ENCODE measurements at places on chromosomes 6 and 20.
A peak's percentile ranks its signal among the peaks of the same experiment; 100 is the strongest.

GRCh38 chr6:154474648-154475428 lies 35.6 kb downstream of the CNKSR3 start:
- no peak for DNase-seq

DNA sequence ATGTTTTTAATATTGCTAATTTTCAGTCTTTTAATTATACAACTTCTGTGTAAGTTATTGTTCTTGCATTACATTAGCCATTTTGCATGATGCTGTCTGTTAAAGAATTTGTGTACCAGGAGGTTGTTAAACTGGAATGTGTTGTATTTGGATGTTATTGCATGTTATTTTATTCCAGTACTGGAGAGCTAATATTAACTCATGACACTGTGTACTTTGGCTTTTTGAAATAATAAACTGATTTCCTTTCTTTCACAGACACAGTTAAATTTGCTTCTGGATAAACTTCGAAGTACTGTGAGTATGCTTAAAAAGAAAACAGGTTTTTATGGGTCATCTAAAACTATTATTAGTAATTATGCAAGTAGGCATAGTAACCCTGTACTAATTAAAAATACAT lies 121.3 kb downstream of the MYO6 start:
- DNase-seq: no peak

- no peak for DNase-seq
These were observed 376.6 kb downstream of the GRIK2 start for GRCh38 chr6:101770116-101770515.

GRCh38 chr6:12714022-12714421 lies 2.5 kb upstream of the PHACTR1 start:
- no peak for DNase-seq

GRCh38 chr20:46994341-46994740 lies 99.7 kb downstream of the EYA2 start:
- DNase-seq: no peak

GRCh38 chr6:40640599-40641227 lies 53.5 kb upstream of the LRFN2 start:
- DNase-seq: peak; percentile 30

DNA sequence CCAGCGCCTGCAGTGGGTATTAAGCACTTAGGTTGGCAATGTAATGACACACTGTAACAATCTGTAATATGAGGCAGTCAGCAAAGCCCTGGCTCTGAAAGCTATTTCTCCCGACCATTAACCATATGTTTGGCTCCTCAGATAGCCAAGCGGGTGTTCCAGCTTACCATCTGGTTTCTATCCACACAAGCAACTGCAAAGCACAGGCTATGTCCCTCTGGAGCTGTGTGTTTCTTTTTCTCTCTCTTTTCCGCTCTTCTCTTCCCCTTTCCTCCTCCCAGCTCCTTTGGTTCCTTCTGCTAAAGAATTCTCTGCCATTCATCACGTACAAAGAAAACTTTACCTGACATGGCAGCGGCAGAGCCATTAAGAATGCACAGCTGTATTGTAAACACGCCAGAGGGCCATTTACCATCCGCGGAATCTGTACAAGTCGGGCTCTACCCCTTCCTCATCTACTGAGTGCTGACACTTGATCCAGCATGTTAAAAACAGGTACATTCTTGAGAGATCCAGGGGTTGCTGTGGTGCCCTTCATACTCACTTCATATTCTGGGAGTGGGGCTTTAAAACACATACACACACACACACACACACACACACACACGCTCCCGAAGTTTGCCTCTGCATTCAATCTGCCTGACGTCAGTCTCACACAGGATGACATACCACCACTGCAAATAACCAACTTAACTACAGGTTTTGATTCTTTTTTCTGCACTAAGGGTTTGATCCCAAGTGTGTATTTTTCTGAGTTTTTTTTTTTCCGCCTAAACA lies 77.2 kb downstream of the BACH2 start:
- DNase-seq: peak; percentile 57

GRCh38 chr6:95292011-95292410 lies 285.3 kb upstream of the MANEA start:
- no peak for DNase-seq

- DNase-seq: no peak
These were observed 36.3 kb downstream of the KIF25 start for GRCh38 chr6:168033791-168034190.

DNA sequence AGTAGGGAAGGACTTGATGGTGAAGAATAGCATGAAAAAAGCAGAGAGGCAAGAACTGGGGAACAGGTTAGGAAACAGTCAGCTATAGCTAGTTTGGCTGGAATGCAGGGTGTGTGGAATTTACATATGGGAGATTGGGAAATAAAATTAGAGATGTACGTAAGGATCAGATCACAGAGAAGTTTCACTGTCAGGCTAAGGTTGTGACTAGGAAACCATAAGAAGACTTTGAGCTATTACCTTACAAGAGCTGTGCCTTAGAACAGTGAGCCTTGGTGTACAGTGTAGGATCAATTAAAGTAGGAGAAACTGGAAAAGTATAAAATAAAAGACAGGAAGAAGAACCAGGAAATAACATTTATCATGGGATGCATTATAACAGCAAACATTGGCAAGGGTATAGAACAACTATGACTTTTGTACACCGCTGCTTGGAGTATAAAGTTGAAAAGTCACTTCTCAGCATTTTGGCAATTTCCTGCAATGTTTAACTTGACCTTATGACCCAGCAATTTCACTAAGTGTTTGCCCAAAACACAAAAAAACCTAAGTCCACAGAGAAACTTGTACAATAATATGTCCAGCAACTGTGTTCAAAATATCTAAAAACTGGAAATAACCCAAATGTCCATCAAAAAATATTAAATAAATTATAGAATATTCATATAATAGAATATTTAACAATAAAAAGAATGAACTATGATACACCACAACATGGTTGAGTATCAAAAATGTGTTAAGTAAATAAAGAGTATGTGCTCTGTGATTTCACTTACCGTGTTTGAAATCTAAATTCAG lies 31.2 kb upstream of the SPTLC3 start:
- DNase-seq: no peak

GRCh38 chr20:58833921-58834320 lies 16.8 kb downstream of the GNAS-AS1 start:
- no peak for DNase-seq

DNA sequence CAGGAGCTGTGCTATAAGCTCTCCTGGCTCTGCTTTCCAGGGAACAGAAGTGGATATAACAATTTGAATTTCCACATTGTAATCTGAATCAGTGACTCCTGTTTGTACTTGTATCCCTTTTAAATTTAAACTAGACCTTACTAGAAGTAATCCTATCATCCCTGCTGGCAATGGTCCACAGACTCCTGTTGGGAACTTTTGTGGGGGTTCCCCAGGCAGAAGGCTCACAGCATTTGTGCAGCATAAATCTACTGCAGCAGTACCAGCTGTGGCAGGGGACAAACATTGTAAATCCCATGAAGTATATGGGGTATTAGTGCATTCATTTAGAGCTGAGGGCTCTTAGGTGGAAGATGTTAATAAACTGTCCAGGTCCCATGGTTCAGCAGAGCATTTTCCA lies 12.0 kb upstream of the PDCD2 start:
- no peak for DNase-seq

DNA sequence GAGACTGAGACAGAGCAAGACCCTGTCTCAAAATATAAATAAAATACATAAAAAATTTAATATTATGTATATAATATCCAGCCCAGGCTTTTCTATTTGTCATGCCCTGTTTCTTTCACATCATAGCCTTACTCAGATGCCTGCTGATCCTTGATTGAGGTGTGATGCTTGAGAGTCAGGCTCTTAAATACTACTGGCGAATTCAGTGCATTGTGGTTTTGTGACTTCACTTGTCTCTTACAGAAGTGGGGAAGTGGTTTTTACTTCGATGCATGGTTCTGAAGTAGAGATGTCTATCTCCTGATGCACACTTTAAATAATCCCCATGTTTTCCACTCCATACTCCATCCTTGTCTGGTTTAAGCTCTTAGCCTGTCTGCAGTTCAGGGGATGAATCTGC lies 29.1 kb downstream of the ASXL1 start:
- no peak for DNase-seq

DNA sequence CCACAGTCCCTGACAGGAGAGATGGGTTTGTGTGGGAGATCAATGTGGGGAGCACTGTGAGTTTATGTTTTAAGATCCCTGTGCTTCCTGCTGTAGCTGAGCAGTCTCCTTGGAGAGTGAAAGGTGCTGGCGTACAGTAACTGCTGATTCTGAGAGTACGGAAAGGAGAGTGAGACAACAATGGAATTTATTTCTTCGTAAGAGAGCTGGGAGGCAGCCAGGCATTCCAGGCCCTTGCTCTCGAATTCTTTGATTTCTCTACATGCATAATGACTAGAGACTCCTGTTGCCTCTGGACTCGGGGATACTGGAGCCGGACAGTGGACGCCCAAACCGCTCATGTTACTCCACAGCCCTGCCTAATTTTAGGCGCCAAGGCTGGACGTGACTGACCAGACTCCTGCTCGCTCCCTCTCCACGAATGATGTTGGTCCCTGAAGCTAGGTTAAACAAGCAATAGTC lies 131.0 kb upstream of the PHACTR1 start:
- DNase-seq: no peak

- peak; percentile 26 for DNase-seq
These were observed 7.2 kb downstream of the ADGRF1 start for GRCh38 chr6:47034926-47035325.

GRCh38 chr6:111894272-111894671 lies 21.0 kb upstream of the FYN start:
- DNase-seq: no peak

DNA sequence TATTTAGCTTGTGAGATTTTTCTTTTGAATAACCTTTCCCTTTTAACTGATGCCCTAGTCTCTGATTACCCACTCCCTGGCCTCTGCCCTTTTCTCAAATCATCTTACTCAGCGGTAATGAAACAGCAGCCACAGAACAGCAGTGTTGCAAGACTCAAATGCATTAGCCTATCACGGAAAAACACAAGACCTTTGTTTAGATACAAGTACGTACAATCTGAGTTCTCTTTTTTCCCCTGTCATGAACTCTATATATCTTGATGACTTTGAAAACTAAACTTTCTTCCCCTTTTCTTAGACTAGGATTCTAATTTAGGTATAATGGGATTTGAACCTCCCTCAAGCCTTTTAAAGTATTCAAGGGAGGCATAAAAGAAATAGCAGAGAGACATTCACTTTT lies 1034.9 kb downstream of the EYS start:
- DNase-seq: peak; percentile 12

DNA sequence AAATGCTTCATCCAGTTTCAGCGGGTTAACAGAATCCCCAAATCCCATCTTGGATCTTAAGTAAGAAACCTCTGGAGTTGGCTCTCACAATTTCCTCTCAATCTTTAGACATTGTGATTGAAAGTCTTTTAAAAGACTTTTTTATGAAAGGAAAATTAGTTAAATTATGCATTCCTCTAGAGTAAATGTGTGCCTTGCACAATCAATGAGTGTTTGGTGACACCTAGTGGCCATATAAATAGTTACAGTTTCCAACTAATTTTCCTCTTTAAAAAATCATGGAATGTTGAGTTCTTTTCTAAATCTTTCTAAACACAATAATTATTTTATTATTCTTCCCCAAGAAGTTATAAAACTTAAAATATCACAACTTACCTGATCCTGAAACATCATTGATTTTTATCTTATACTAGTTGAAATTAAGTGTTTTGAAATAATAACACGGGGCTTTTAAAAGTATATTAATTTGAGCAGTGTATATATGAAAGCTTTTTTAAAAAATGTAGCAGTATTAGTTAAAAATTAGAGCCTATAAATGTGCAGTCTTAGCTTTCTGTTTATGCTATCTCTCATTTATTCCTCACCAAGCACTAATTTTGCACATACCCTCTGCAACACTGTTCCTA lies 66.4 kb downstream of the PKHD1 start:
- DNase-seq: peak; percentile 23

- no peak for DNase-seq
These were observed 820 bp upstream of the TREML2 start for GRCh38 chr6:41201764-41202173.

DNA sequence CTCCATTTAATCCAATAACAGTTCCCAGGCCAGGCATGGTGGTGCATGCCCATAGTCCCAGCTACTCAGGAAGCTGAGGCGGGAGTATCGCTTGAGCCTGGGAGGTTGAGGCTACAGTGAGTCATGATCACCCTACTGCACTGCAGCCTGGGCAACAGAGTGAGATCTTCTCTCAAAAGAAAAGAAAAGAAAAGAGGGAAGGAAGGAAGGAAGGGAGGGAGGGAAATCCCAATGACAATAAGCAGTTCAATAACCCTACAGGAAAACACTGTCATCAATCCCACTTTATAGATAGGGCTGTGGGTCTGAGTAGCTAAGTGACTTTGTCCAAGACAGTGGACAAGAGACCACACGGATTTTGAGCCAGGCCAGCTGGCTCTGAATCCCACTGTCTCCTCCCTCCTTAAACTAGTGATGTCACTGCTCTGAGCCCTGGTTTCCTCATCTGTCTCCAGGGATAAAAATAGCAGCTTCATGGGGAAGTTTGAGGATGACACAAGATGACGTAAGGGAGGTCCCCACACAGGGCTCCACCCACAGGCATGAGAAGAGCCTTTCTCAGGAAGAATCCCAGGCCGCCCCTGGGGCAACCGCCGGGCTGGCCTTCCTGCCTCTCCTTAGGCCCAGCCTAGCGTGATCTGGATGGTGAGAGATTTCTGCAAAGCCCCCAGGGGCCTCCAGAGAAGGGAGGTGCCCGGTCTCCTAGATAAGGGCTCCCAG lies 7.2 kb upstream of the TRIB3 start:
- DNase-seq: no peak

DNA sequence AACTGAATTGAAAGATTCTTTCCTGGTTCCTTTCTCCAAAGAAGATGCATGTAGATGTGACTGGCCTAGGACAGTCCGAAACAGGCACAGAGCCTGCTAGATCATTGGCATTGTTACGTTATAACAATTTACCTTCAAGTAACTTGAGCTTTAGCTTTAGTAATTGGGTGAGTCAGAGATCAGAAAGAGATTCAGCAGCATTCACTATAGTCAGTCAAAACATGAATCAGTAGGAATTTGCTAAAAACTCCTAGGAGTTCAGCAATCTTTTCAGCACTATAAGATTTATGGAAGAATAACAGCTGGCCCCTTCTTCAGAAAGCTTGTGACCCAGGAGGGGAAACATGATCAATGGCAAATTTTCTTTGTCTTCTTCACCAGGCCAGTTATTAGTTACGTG lies 281.7 kb upstream of the PRDM1 start:
- DNase-seq: no peak

DNA sequence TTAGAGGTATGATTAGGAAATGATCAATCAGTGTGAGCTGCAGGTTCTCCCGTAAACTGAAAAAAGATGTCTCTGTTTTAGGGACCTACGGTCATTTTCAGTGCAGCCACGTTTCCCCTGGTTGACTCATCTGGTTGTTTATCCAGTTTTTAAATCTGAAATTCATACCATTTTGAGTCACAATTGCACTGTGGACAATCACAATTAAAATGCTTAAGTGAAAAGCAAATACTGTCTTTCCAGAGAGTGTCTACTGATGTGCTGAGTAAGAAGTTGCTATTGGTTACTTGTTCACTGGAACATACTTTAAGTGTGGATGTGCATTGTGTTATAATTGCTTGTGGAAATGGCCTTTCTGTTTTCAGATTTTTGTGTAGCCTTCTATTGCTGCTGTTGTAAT lies 305.1 kb upstream of the SASH1 start:
- no peak for DNase-seq
